ENCODE measurements at places on chromosomes 6 and 20. TPM values are rescaled to one million over a fixed set of nuclear protein-coding genes. Genes with fewer than 3 reads are reported as not detected.
A peak's percentile ranks its signal among the peaks of the same experiment; 100 is the strongest.

DNA sequence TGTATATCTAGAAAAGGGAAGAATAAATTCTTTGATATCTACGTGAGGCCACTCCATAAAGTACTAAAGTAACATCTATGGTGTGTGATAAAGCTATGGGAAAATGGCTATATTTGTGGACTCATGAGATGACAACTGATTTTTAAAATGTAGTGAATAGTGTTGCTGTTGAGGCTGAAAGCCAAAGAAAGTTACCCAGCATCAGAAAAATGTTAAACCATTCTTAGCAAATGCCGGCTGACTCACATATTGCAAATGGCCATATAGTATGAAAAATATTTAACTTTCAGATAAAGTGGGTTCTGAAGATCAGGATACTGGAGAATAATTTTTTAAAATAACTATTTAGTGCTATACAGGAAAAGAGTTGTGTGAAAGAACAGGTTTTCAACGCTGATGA lies 129.9 kb upstream of the GRIK2 start:
- no peaks in the 10 kb centered on the region for H3K27me3 ChIP-seq
- no peak overlapping the region for H3K4me3 ChIP-seq
- no peaks in the 10 kb centered on the region for H3K4me1 ChIP-seq
- no peak overlapping the region for H3K27ac ChIP-seq

DNA sequence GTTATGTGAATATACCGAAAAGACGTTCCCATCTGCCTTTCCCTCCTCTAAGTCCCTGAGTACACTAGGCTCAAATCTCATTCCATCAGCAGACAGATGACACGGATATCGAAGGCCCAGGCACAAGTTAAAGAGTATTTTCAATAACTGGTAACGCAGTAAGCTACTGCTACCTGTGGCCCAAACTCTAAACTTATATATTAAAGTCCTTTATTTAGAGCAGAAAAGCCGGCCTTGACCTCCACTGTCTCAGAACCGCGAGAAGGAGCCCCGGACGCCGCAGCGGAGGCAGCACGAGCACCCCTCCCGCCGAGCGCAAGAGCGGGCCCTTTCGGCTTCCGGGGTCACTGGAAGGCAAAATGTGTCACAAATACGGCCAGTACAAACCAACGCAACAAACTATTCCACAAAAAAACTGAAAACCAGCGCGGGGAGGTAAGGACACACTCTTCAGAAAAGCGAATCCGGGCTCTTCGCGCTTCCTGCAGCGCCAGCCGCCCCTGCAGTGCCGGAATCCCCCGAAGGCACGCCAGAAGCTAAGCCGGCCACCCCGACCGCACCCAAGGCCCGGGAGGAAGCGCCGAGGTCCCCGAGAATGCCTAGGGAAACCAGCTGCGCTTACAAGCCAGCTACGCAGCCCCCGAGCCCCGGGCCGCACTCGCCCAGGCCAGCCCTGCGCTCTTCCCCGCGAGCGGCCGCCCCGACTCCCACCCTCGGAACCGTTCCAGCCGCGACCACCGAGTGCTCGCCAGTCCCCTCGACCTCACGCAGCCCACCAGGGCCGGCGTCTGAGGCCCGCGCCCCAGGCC lies 681 bp downstream of the DIDO1 start:
- H3K4me3 ChIP-seq = peak overlapping the region; percentile 94
- DNase-seq = peak; percentile 61
- H3K4me1 ChIP-seq = peaks cover 76% of the 10 kb centered on the region
- no peaks in the 10 kb centered on the region for H3K27me3 ChIP-seq
- no peaks in the 10 kb centered on the region for H3K36me3 ChIP-seq

ECT2L gene
- 0.12 TPM for total RNA-seq

DNA sequence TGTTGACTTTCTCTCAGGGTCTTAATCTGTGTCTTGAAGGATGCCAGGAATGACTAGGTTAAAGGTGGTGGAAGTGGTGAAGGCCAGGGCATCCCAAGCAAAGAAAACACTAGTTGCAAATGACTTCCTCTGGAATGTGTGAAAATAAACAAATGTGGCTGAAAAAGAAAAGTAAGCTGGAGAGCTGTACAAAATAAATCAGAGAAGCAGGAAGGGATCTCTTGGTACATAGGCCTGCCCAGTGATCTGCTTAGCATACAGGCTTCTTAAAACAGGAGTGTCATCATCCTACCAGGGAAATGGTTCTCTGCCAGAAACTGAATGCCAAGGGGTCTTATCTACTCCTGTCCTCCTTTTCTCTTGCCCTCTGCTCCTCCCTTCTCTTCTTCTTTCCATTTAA lies 1616.0 kb downstream of the KHDRBS2 start:
- H3K27me3 ChIP-seq = no peaks in the 10 kb centered on the region
- no peak for DNase-seq
- no peak overlapping the region for H3K4me3 ChIP-seq
- H3K4me1 ChIP-seq = no peaks in the 10 kb centered on the region
- H3K27ac ChIP-seq = no peak overlapping the region
- no peaks in the 10 kb centered on the region for H3K36me3 ChIP-seq

DNA sequence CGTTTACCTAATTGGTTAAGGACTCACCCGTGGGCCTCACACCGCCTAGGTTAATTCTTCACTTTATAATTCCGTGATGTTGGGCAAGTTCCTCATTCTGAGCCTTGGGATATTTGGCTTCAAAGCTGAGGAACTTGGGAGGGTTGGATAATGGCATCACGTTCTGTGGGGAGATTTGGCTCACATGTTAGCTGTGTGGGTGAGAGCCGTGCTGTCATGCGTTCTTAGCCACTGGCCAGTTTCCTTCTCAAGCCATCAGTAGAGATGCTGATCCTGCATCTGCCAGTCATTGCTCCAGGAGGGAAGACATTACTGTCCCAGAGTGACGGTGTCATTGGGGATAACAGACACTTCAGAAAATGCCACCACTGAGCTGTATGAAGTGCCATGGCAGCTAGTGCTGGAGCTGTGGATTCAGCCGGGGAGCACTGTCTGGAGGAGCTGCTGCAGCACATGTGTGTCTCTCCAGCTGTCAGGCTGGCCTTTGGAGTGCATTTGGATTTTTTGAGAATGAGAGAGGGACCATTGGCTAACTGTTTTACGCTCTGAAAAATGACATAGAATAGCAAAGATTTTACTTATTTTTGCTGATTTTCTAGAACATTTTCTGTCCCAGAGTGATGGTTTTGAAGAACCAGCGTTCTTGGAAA lies 16.5 kb downstream of the IGF2R start:
- peaks cover 66% of the 10 kb centered on the region for H3K4me1 ChIP-seq
- H3K27me3 ChIP-seq = no peaks in the 10 kb centered on the region
- no peak for DNase-seq

- no peak for DNase-seq
- no peaks in the 10 kb centered on the region for H3K4me1 ChIP-seq
- H3K4me3 ChIP-seq = no peak overlapping the region
- no peak overlapping the region for H3K27ac ChIP-seq
- H3K36me3 ChIP-seq = no peaks in the 10 kb centered on the region
Observed at GRCh38 chr20:59414936-59415623, 114.7 kb downstream of the EDN3 start.

DNA sequence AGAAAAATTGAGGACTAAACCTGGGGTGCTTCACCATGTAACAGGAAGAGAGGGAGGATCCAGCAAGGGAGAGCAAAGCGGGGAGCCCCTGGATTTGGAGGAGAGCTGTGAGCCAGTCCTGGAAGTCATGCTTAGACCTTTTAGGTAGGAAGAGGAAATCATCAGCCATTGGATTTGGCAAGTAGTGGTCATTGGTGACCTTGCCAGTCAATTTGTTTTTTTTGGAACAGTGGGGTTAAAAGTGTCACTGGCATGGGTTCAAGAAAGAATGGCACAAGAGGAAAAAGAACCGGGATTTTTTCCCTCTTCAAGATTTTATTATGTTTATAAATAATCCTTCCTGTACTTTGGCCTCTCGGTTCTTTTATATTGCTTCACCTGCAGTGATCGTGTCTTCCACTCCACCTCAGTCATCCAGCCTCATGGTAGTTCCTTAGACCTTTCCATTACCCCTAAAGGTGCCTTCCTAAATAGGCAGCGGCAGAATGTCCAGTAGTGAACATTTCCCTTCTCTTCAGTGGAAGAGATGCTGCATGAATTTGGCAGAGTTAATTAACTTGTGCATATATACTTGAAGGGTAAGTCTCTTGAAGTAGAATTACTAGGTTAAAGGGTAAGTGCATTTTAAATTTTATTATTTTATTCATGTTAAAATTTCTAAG lies 124.7 kb downstream of the QKI start:
- no peaks in the 10 kb centered on the region for H3K27me3 ChIP-seq
- no peak for DNase-seq
- H3K36me3 ChIP-seq = peaks cover 14% of the 10 kb centered on the region
- no peak overlapping the region for H3K4me3 ChIP-seq
- no peak overlapping the region for H3K27ac ChIP-seq

- peaks cover 10% of the 10 kb centered on the region for H3K27me3 ChIP-seq
- H3K4me1 ChIP-seq = peaks cover 4% of the 10 kb centered on the region
- no peaks in the 10 kb centered on the region for H3K36me3 ChIP-seq
- no peak for DNase-seq
- no peak overlapping the region for H3K4me3 ChIP-seq
Observed at GRCh38 chr6:147506704-147507114, 1.8 kb upstream of the SAMD5 start.

DNA sequence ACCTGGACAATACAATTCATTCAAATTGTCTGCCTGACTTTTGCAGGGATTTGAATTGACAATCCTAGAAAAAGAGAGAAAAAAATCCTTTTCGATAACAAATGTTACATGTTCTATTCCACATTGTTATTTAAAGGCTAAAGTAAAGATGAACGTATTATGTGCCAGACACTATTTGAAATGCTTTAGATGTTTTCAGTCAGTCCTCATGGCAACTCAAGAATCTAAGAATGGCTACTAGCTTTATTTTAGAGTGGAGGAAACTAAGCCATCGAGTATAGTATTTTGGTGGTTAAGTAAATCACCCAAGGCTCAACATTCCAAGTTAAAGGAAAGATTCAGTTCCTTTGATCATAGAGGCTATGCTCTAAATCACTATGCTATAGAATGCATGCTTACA lies 558.6 kb upstream of the MAN1A1 start:
- H3K4me1 ChIP-seq = no peaks in the 10 kb centered on the region
- H3K27me3 ChIP-seq = no peaks in the 10 kb centered on the region
- no peak for DNase-seq
- no peaks in the 10 kb centered on the region for H3K36me3 ChIP-seq

NKAIN4 gene
- total RNA-seq = not detected

ZBTB46 gene
- 1.1 TPM for total RNA-seq

DNA sequence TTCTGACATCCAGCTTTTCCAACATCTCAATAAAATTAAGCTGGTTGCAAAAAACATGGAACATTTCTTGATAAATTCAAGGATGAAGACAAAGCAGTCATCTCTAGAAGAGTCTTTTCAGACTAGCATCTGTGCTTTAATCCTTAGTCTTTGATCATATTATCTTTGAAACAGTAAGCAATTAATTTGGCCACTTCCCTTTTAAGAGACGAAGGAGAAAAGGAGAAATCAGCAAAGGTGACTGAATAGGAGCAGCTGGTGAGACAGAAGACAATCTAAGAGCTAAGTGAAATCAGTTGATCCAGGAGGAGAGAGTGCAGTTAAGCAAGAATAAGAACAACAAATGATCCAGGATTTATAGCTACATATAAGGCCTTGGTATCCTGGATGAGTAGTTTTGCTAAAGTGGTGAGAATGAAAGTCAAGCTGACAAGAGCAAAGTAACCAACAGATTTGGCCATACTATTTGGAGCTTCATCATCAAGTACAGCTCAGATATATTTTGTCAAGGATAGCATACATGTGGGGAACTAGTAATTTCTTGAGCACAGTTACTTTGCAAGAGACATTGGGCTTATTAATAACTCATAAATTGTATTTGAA lies 215.5 kb downstream of the ADGB start:
- H3K27me3 ChIP-seq = no peaks in the 10 kb centered on the region
- no peaks in the 10 kb centered on the region for H3K4me1 ChIP-seq
- H3K36me3 ChIP-seq = no peaks in the 10 kb centered on the region
- no peak overlapping the region for H3K27ac ChIP-seq
- DNase-seq = no peak
- H3K4me3 ChIP-seq = no peak overlapping the region

DNA sequence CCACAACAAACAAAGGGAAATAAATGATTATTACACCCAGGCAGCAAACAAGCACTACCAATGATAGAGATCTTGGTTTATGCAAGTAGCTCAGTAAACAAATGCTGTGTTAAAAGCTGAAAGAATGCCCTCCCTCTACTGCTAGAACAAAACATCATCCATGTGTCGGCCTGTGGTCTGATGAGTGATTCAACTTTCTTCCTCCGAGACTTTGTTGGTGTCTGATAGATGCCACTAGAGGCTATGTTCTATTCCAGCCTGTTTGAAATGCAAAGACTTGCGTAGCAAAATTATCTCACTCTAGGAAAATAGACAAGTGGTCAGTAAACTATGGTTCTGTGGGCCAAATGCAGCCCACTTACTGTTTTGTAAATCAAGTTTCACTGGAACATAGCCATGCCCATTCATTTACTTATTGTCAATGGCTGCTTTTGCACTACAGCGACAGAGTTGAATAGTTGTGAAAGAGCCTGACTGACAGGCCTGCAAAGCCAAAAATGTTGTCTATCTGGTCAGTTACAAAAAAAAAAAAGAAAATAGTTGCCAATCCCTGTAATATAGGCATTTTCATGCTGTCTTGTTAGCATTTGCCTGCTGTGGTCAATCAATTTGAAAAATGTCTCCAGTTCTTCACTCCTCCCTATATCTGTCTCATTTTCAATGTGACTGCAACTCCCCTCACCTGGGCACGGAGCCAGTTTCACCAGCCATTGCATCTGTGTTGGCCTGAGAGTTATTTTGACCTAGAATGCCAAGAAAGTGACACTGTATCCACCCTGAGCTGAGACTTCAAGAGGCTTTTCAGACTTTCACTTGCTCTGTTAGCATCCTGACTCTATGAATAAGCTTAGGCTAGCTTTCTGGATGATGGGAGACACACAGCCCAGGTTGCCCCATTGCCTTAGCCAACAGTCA lies 544.6 kb upstream of the BTBD3 start:
- no peaks in the 10 kb centered on the region for H3K27me3 ChIP-seq
- no peak overlapping the region for H3K4me3 ChIP-seq
- no peaks in the 10 kb centered on the region for H3K36me3 ChIP-seq

DNA sequence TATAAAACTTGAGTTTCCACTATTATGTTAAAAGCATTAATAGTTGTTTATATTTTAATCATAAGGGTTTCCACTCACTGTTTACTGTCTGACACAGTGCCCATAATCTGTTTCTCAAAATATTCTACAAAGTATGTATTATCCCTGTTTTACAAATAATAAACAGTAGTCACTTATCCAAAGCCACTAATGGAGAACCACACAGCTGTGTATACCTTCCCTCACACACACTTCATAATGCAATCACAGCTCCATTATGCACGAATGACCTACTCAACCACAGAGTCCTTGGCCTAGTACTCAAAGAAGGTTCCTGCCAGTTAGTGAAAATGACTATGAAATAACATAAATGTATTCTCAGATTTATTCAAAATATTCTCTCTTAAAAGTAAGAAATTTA lies 103.1 kb downstream of the EPB41L2 start:
- H3K27me3 ChIP-seq = no peaks in the 10 kb centered on the region
- no peak for DNase-seq
- no peak overlapping the region for H3K4me3 ChIP-seq
- no peaks in the 10 kb centered on the region for H3K36me3 ChIP-seq

GRCh38 chr6:43897571-43898302 lies 127.7 kb downstream of the VEGFA start:
- H3K27me3 ChIP-seq = no peaks in the 10 kb centered on the region
- H3K36me3 ChIP-seq = no peaks in the 10 kb centered on the region
- H3K4me1 ChIP-seq = no peaks in the 10 kb centered on the region
- no peak overlapping the region for H3K27ac ChIP-seq

GRCh38 chr6:155432293-155432692 lies 23.3 kb downstream of the NOX3 start:
- H3K4me3 ChIP-seq = no peak overlapping the region
- H3K36me3 ChIP-seq = no peaks in the 10 kb centered on the region
- H3K27ac ChIP-seq = no peak overlapping the region
- H3K27me3 ChIP-seq = no peaks in the 10 kb centered on the region
- DNase-seq = no peak

Data from natural killer cell (primary cell).